ENCODE measurements at places on chromosomes 3 and 15. TPM values are rescaled to one million over a fixed set of nuclear protein-coding genes. Genes with fewer than 3 reads are reported as not detected.

SAMMSON gene
- total RNA-seq: not detected

SMCO1 gene
- not detected for total RNA-seq

GP9 gene
- not detected for total RNA-seq

IFT122 gene
- 24.0 TPM for total RNA-seq

HYKK gene
- 7.1 TPM for total RNA-seq

SLC28A1 gene
- total RNA-seq: 0.08 TPM

STXBP5L gene
- not detected for total RNA-seq

GRCh38 chr3:150449169-150449721 lies 41.1 kb downstream of the TSC22D2 start:
- DNase-seq: no peak

- no peak for DNase-seq
Observed at GRCh38 chr3:97960993-97961766, 11.1 kb downstream of the RIOX2 start.

- DNase-seq: no peak
Observed at GRCh38 chr3:114207768-114208167, 28.9 kb upstream of the DRD3 start.

DNA sequence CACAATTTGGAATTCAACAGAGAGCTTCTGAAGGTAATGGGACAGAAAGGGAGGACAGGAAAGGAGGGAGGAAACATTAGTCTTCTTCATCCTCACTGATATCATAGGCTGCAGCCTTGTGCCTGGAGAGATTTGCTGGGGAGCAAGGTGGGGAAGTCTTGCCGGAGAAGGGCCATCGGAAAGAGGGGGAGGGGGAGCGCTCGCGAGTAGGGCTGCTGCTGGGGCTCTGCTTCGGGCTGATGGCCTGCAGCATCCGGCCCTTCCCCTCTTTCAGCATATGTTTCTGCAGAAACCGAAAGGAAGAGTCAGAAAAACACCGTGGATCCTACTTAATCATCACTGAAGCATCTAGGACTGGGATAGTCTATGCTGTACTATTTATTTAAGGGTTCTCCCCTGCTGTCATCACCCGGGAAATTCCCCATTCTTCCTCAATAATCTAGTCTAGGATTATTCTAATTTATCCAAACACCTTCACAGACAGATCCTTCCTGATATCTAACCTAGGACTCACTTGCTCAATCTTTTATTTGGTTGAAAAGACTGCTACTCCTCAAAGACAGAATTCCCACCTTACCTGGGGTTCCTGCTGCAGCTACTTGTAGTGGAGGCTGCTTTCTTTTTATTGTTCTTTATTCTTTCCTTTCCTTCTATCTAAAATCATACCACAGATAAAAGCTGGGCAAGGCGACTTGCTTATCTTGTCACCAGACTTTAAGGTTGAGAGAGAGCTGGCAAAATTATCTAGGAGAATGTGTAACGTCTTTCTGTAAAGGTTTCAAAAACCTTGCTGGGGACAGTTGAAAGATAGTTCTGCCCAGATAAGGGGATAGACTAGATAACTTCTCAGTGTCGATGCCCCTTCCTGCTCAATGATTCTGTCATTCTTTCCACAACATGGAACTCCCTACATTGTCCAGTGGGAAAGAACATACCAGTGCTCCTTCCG lies 22.6 kb downstream of the SLC51A start:
- no peak for DNase-seq

GRCh38 chr3:5811016-5811415 lies 623.5 kb downstream of the EDEM1 start:
- no peak for DNase-seq

DNA sequence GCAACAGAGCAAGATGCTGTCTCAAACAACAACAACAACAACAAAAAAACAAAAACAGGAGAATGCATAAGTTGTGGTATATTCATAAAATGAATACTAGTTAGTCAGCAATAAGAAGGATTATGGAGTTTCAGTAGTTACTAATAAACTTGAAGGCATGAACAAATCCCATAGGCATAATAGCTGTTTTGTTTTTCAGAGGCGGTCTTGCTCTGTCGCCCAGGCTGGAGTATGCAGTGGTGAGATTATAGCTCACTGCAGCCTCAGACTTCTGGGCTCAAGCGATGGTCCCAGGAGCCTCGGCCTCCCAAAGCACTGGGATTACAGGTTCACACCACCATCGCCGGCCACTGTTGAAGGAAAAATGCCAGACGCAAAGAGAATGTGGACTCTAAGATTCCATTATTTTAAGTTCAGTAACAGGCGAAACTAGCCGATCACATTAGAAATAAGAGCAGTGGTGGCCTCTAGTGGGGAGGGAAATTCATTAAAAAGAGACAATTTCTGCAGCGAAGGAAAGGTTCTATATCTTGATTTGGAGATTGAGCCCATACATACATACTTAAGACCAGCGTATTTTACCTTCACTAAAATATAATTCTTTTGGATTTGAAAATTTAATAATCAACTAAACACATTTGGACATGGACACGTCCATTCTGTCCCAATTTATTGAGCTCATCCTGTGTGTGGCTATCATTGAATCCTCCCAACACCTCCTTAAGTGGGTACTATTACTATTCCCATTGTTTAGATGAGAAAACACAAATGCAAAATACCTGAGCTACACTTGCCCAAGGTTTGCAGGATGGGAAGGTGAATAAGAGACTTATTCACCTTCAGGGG lies 27.4 kb upstream of the HDAC11 start:
- DNase-seq: peak; percentile 66

- DNase-seq: no peak
Observed at GRCh38 chr15:65743637-65744252, 48.3 kb downstream of the DENND4A start.

DNA sequence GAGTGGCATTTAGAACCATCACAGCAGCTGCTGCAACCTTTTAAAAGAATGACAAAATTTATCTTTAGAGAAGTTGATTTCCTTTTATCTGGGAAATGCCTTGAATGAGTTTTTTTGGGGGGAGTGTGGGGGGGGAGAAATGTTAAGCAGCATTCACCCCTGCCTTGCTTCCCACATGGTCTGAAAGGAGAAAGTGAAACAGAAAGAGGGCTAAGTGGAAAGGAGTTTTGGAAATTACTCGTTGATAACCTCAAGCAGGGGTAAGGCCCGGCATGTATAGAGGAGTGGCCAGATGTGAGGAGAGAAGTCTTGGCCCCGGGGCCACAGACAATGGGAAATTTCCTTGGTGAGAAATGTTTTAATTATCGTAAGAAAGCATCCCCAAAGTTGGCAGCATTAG lies 23.5 kb downstream of the B3GALNT1 start:
- DNase-seq: no peak

- no peak for DNase-seq
Observed at GRCh38 chr3:186260726-186261125, 101.3 kb downstream of the DGKG start.
